Left ventricle myocardium inferior (tissue), 1 donor: ENCODE measurements at places on chromosomes 13 and 19. TPM values are rescaled to one million over a fixed set of nuclear protein-coding genes. Genes with fewer than 3 reads are reported as not detected.

DNA sequence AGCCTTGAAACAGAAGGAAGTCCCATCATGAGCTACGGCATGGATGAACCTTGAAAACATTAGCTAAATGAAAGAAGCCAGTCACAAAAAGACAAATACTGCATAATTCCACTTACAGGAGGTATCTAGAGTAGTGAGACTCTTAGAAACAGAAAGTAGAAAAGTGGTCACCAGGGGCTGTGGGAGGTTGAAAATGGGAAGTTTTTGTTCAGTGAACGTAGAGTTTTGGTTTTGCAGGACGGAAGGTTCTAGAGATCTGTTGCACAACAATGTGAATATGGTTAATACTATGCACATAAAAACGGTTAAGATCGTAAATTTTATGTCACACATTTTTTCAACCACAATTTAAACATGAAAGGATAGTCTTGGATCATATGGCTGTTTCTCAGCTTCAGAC, 11.9 kb upstream of the SLC10A2 start:
- no peak overlapping the region for H3K27ac ChIP-seq
- H3K4me3 ChIP-seq = no peak overlapping the region
- H3K27me3 ChIP-seq = no peaks in the 10 kb centered on the region
- no peaks in the 10 kb centered on the region for H3K4me1 ChIP-seq

ZFP28 gene
- 6.0 TPM for total RNA-seq

DNA sequence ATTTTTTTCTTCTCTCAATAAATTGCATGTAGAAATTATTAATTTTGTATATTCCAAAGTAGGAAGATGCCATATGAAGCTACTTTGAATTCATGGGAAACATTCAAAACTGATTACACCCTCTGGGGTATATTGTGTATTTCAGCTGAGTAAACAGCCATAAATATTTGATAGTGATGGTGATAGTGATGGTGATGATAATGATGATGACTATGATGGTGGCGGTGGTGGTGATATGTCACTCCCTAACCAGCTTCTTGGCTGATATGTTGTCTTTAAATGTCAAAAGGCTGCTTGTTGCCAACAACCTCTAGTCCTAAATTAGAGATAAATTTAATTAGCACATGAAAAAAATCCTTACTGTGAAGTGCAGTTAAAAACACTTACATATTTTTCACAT, 102.0 kb downstream of the LRCH1 start:
- H3K4me3 ChIP-seq = peak overlapping the region; percentile 37
- H3K27me3 ChIP-seq = no peaks in the 10 kb centered on the region
- H3K4me1 ChIP-seq = peaks cover 60% of the 10 kb centered on the region
- H3K27ac ChIP-seq = peak overlapping the region; percentile 86

- peaks cover 98% of the 10 kb centered on the region for H3K27me3 ChIP-seq
- peak overlapping the region; percentile 58 for H3K4me3 ChIP-seq
- DNase-seq = no peak
- no peaks in the 10 kb centered on the region for H3K36me3 ChIP-seq
Measured at GRCh38 chr13:99970651-99971575, 654 bp downstream of the ZIC5 start.

ZNF99 gene
- total RNA-seq = 0.11 TPM

ZNF223 gene
- total RNA-seq = 2.9 TPM

ZNF331 gene
- 10.1 TPM for total RNA-seq

DNA sequence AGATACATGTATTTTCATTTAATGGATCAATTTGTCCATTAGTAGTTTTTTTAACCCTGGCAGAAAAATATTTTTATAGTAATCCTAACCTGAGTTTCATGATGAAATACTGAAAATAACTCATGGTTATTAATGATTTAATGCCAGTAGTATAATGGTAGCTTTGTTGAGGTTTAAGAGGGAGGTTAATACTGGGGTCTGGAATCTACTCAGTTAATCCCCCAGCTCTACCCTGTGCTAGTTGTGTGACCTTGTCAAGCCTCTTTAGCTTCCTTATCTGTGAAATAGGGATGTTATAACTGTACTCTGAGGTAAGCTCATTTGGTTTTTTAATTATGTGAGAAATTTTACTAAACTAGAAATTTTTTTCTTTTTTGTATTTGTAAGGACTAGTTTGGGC, 122.5 kb downstream of the TDRD3 start:
- peaks cover 18% of the 10 kb centered on the region for H3K36me3 ChIP-seq
- H3K4me1 ChIP-seq = no peaks in the 10 kb centered on the region
- no peak for DNase-seq
- H3K4me3 ChIP-seq = no peak overlapping the region
- no peak overlapping the region for H3K27ac ChIP-seq

GRCh38 chr13:38965281-38965680, 25.4 kb downstream of the STOML3 start:
- H3K4me1 ChIP-seq = no peaks in the 10 kb centered on the region
- H3K36me3 ChIP-seq = no peaks in the 10 kb centered on the region
- DNase-seq = no peak

- H3K27me3 ChIP-seq = no peaks in the 10 kb centered on the region
- no peak for DNase-seq
- no peaks in the 10 kb centered on the region for H3K4me1 ChIP-seq
- H3K4me3 ChIP-seq = no peak overlapping the region
- H3K27ac ChIP-seq = no peak overlapping the region
Measured at GRCh38 chr19:28184997-28185396, 1028.0 kb downstream of the UQCRFS1 start.

ZNF772 gene
- 22.6 TPM for total RNA-seq

NFIX gene
- total RNA-seq = 118 TPM

DNA sequence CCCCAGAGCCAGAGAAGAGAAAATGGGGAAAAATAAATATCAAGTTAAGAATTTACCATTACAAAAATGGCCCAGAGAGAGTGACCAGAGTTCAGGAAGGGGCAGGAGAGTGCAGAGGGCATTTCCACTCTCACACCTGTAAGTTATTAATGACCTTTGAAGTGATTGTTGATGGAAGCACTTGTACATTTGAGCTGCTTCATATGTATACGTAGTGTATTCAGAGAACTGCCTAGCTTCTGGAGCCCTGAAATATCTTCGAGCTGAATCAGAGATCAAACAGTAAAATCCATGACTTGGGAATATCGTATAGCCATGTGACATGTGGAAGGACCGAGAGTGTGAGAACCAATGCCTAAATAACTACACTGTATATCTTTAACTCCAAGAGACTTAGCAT, 49.2 kb upstream of the PCCA start:
- DNase-seq = no peak
- H3K4me1 ChIP-seq = no peaks in the 10 kb centered on the region
- no peak overlapping the region for H3K4me3 ChIP-seq
- peaks cover 24% of the 10 kb centered on the region for H3K27me3 ChIP-seq
- no peaks in the 10 kb centered on the region for H3K36me3 ChIP-seq
- no peak overlapping the region for H3K27ac ChIP-seq

DNA sequence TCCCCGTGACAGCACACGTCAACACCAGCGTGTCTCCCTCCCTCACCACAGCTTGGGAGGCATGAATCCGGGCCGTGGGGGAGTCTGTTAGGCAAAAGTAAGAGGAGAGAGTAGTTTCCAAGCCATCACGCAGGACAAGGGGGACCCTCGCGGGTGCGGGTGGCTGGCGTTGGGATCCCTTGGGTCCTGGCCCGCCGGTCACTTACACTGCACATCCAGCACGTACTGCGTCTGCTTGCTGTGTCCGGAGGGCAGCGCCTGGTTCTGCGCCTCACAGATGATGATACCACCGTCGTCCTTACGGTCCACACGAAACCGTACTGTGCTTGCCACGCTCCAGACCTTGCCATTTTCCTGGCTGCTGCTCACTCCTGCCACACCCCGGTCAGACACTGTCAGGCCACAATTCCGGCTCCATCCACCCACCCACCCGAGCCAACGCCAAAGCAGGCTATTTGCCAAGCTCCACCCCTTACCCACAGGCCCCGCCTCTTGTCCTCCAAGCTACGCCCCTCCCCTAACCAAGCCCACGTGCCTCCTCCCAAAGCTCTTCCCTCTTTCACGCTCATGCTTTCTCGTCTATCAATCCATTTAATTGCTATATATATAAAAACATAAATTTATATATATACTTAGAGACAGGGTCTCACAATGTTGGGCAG, 6.6 kb upstream of the ZNF428 start:
- H3K36me3 ChIP-seq = no peaks in the 10 kb centered on the region
- H3K27me3 ChIP-seq = no peaks in the 10 kb centered on the region
- H3K4me1 ChIP-seq = no peaks in the 10 kb centered on the region

DNA sequence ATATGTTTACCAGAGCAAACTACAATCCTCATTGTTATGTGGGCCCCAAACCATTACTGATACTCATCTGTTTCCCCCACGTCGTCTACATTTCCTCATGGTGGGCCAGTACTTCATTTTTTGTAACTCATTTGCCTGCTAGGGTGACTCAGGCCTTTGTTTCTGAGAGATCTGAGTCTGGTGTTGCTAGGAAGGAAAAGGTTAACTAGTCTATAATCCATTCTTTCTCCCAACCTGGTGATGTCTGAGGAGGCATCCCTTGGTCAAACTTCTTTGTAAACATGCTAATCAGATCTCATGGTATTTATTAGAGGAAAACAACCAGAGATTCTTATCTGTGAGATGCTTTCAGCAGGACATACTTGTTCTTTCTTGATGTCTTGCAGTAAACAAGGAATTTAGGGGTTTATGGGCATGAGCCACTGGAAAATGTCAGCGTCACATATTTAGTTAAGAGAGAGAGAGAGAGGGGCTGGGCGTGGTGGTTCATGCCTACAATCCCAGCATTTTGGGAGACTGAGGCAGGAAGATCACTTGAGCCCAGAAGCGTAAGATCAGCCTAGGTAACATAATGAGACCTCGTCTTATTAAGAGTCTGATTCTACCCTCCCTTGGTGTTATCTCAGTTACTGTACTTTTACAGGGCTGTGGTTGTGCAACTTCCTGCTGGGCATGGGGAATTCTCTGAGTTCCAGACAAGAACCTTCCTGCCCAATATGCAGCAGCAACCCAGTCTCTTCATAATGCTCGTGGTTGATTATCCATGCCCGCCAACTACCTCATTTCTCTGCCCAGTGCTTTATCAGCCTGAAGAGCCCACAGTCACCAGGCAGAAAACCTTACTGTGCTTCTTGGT, 9.7 kb upstream of the DPRX start:
- H3K36me3 ChIP-seq = no peaks in the 10 kb centered on the region
- H3K4me1 ChIP-seq = peaks cover 7% of the 10 kb centered on the region
- DNase-seq = no peak
- no peak overlapping the region for H3K4me3 ChIP-seq
- no peaks in the 10 kb centered on the region for H3K27me3 ChIP-seq

DNA sequence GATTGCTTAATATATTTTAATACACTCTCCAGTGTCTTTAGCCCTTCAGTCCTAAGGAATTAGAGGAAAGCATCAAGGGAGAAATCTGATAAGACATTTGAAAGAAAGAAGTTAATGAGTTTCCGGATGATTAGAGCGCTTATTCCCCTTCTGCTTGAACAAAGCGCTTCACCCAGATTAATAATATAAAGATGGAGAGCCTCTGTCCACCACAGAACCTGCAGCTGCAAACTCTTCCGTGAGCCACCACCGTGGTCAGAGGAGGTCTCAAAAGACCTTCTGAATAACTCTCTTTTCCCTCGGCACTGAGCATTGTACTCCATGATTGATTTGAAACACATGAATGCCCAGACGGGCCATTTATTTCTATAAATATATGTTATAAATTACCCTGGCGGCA, 14.2 kb upstream of the TUBGCP3 start:
- H3K27me3 ChIP-seq = no peaks in the 10 kb centered on the region
- DNase-seq = no peak
- H3K4me1 ChIP-seq = peaks cover 11% of the 10 kb centered on the region
- H3K27ac ChIP-seq = no peak overlapping the region
- no peaks in the 10 kb centered on the region for H3K36me3 ChIP-seq
- no peak overlapping the region for H3K4me3 ChIP-seq

JUND gene
- 107 TPM for total RNA-seq

- peak overlapping the region; percentile 97 for H3K27ac ChIP-seq
- DNase-seq = peak; percentile 25
- no peaks in the 10 kb centered on the region for H3K27me3 ChIP-seq
Measured at GRCh38 chr13:102846261-102847015, 606 bp downstream of the ERCC5 start.

DNA sequence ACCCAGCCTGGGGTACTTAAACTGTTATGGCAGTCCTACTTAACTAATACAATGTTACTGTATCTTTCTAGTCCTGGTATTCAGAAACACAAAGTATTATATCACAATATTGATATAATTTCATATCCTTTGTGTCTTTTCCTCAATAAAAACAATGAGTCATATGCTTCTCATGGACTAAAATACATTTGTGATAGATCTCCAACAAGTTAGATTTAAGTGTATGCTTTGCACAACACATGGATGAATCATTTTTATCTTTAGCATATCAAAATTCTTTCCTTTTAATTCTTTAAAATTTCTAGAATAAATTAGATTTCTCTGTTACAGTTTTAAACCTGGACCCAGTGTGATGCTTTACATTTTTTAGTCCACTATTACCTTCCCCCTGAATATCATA, 1357.8 kb upstream of the ATXN8OS start:
- no peaks in the 10 kb centered on the region for H3K36me3 ChIP-seq
- DNase-seq = no peak
- H3K27ac ChIP-seq = no peak overlapping the region
- no peak overlapping the region for H3K4me3 ChIP-seq
- no peaks in the 10 kb centered on the region for H3K27me3 ChIP-seq

DNA sequence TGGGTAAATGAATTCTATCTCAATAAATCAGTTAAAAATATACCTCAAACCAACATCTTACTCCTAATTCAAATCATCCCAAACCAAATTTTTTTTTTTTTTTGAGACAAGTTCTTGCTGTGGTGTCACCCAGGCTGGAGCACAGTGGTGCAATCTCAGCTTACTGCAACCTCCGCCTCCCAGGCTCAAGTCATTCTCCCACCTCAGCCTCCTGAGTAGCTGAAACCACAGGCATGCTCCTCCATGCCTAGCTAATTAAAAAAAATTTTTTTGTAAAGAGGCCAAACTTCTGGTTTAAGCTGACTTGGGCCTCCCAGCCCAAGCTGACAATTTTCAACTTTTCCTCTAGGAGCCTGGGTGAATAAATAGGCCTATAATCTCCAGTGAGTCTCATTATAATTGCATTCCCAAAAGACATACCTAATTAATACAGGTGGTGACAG, 22.1 kb upstream of the OLFM2 start:
- no peaks in the 10 kb centered on the region for H3K4me1 ChIP-seq
- DNase-seq = no peak
- H3K36me3 ChIP-seq = peaks cover 19% of the 10 kb centered on the region
- peaks cover 74% of the 10 kb centered on the region for H3K27me3 ChIP-seq
- no peak overlapping the region for H3K4me3 ChIP-seq
- no peak overlapping the region for H3K27ac ChIP-seq

IGFL4 gene
- total RNA-seq = not detected

- H3K27ac ChIP-seq = peak overlapping the region; percentile 80
- H3K36me3 ChIP-seq = no peaks in the 10 kb centered on the region
- H3K27me3 ChIP-seq = peaks cover 31% of the 10 kb centered on the region
- no peak overlapping the region for H3K4me3 ChIP-seq
- H3K4me1 ChIP-seq = peaks cover 26% of the 10 kb centered on the region
- peak; percentile 79 for DNase-seq
Measured at GRCh38 chr13:26459276-26460131, 98.0 kb upstream of the WASF3 start.

CEACAM5 gene
- total RNA-seq = 0.19 TPM

GRCh38 chr13:30753030-30753616, 17.8 kb downstream of the ALOX5AP start:
- peaks cover 13% of the 10 kb centered on the region for H3K27me3 ChIP-seq
- no peak overlapping the region for H3K4me3 ChIP-seq
- H3K27ac ChIP-seq = peak overlapping the region; percentile 76
- no peaks in the 10 kb centered on the region for H3K36me3 ChIP-seq

- no peaks in the 10 kb centered on the region for H3K36me3 ChIP-seq
- DNase-seq = no peak
- no peak overlapping the region for H3K27ac ChIP-seq
- no peaks in the 10 kb centered on the region for H3K27me3 ChIP-seq
Measured at GRCh38 chr13:97205982-97206381, 16.2 kb upstream of the MBNL2 start.
